ENCODE measurements at places on chromosomes 1 and 21. TPM values are rescaled to one million over a fixed set of nuclear protein-coding genes. Genes with fewer than 3 reads are reported as not detected.

GRCh38 chr1:42420911-42421585, 34.8 kb downstream of the ZMYND12 start:
- peak; percentile 38 for DNase-seq

DNA sequence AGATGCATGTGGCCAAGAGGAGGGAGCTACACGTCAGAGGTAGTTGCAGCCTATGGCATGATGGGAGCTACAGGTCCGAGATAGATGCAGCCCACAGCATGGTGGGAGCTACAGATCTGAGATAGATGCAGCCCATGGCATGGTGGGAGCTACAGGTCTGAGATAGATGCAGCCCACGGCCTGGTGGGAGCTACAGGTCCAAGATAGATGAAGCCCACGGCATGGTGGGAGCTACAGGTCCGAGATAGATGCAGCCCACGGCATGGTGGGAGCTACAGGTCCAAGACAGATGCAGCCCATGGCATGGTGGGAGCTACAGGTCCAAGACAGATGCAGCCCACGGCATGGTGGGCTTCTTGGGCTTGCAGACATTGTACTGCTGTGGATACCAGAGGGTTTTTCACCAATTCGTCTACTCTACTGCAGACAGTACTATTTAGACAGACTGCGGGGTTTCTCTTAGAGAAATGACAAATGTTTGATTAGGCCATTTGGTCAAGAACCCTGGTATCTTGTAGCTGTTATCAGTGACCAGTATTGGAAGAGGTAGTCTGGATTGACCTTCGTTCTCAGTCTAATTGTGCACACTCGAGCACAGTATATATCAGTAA, 127.4 kb downstream of the DHRS3 start:
- no peak for DNase-seq

MFAP2 gene
- 123 TPM for total RNA-seq

ACTA1 gene
- not detected for total RNA-seq
